ENCODE measurements at places on chromosomes 4 and X.

DNA sequence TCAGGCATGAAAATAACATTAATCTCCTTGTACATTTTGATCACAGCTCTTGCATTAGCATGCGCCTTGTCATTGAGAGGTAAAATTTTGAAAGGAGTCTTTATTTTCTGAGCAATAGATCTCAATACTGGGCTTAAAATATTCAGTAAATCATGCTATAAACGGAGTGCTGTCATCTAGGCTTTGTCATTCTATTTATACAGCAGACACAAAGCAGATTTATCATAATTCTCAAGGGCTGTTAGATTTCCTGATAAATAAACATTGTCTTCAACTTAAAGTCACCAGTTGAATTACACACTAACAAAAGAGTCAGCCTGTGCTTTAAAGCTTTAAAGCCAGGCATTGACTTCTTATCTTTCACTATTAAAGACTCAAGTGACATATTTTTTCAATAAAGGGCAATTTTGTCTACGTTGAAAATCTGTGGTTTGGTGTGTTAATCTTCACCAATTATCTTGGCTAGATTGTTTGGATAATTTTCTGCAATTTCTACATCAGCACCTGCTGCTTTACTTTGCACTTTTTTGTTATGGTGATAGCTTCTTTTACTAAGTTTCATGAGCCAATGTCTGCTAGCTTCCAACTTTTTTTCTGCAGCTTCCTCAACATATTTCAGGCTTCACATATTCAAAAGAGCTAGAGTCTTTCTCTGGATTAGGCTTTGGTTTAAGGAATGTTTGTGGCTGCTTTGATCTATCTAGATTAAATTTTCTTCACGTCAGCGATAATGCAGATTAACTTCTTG, 27.9 kb upstream of the UGT2B4 start:
- DNase-seq, result no peak

DNA sequence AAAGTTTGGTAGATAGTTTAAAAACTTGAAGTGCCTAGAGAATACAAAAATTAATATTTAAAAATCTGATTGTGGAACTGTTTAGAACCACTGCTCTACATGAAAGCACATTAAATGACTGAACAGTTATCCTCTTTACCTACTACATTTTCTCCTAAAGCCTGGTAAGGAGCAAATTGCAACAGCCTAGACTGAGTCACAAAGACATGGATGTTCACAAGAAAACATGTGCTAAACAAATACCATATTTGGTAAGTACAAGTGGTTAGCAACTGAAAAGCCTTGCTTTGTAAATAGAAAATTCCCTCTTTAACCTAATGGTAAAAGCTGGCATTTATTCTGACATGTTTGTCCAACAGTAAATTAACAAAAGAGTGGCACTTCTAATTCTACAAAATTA, 203.1 kb downstream of the FBXO8 start:
- DNase-seq, result no peak

DNA sequence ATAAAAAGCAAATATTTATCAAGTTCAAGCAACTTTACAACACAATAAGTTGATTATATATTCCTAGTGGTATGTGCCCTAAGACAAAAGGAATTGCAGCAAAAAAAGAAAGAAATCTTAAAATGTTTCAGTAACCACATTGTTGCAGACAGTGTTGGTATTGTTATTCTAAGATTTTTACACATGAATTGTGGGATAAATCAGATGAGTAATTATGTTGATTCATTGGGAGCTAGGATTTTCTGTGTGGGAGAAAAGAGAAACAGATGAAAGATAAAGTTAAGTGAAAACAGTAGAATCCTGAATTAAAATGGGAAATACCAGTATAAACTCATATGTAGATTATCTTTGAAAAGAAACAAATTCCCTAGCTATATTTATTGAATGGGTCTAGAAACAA, 362.4 kb downstream of the PPP3CA start:
- no peak for DNase-seq

- no peak for DNase-seq
These were observed 27.6 kb upstream of the SRD5A3 start for GRCh38 chr4:55318175-55319129.

DNA sequence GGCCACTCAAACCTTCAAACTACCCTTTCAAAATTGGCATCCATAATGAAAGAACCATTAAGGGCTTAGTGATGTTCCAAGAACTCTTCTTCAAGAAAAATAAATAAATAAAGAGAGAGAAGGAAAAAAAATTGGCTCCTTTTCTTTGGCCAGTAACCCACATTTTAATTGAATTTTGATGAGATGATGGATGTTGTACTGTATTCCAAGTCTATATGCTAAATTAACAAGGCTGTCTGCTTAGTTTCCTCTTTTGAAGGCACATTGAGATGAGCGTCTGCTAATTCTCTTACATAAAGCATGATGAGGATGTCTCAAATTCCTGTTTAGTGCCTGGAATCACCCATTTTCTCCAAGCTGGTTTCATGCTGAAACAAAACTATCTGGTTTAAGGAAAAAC, 33.4 kb downstream of the PHOX2B start:
- no peak for DNase-seq

- DNase-seq, result no peak
These were observed 3.1 kb downstream of the MTMR1 start for GRCh38 chrX:150696331-150696730.
